ENCODE measurements at places on chromosomes 3 and 15.

GRCh38 chr15:77027111-77027696 is 32.3 kb downstream of the PSTPIP1 start:
- DNase-seq, result no peak

- no peak for DNase-seq
Observed at GRCh38 chr3:128478576-128479506, 12.2 kb upstream of the DNAJB8 start.

DNA sequence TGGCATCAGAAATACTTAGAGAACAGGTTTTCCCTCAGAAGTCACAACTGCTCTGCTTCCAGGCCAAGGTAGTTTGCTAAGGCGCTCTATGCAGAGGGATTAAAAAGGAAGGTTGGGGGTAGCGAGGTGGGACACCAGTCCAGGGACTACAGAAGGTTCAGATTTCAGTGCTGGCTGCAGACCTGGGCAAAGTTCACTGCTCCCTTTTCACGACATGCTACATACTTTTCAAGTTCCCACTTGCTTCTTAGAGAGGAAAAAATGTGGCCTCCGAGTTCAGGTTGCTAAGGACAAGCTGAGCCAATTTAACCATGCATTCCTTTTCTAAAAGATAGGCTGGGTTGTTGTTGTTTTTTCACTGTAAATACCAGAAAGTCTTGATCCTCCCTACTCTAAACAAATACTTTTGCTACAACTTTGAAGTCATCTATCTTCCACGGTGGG is 158.6 kb upstream of the NR2F2 start:
- no peak for DNase-seq

DNA sequence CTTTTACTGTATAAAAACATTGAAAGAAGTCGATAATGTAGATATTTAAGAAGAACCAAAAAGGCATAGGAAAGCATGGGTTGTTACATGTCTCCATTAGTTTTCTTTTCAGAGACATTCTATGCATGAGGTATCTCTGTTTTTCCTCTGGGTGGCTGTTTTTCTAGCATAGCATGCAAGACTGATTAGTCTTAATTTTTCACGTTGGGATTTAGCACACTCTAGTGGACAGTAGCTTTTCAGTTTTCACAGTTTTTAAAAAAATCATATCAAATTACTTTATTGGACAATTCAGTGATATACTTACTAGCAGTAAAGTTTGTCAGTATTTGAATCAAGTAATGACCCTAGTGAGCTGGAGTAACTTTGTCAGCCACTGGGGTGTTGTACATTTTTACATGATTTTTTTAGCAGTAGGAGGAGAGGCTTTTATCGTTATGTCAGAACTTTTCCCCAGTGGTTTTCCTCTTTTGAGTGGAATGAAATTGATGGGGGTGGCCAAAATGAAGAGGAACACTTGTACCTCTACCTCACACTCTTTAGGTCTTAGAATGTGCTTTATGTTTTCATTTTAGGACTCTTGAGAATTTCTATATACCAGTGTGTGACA is 57.2 kb downstream of the SEC22A start:
- peak; percentile 57 for DNase-seq

DNA sequence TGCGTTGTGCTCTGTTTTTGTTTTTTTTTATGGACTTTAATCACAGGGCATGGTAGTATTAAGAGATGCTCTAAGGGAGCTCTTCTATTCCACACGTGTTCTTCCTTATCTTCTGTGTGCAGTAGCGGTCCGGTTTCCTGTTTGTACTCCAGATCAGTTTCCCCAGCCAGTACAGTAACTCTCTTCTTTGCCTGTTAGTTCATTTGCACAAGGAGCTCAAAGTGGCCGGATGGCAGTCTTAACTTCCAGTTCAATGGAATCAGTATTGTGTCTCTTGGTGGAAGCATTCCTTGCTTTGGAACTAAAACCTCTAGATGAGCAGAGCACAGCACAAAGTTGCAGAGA is 122.0 kb downstream of the KLF13 start:
- no peak for DNase-seq

- peak; percentile 70 for DNase-seq
Observed at GRCh38 chr3:125119752-125120378, 64.1 kb upstream of the HEG1 start.

GRCh38 chr3:186255703-186256331 is 106.2 kb downstream of the DGKG start:
- peak; percentile 74 for DNase-seq

GRCh38 chr3:80187981-80188380 is 420.2 kb upstream of the ROBO1 start:
- no peak for DNase-seq

DNA sequence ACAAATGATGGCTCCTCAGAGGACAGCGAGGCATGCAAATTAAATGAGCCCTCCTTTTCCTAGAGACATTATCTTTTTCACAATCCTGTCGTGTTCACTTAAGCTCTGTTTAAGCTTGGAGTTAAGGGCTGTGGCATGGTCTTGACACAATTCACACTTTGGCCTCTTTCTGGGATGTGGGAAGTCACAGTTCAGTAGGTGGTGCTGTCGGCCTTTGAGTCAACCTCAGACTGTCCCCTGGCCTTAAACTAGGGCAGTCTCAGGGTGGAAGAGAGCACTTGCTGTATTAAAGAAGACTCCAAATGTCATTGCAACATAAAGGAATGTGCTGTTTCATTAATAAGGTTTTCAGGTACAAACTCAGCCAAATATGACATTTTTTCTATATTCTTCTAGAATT is 351.0 kb downstream of the MCTP2 start:
- peak; percentile 84 for DNase-seq

GRCh38 chr3:157107037-157107436 is 52.9 kb downstream of the CCNL1 start:
- no peak for DNase-seq

- DNase-seq, result no peak
Observed at GRCh38 chr3:54685213-54685612, 242.6 kb downstream of the LRTM1 start.

GRCh38 chr3:112561484-112561733 is 353 bp downstream of the ATG3 start:
- no peak for DNase-seq

GRCh38 chr15:33396475-33396874 is 85.7 kb downstream of the RYR3 start:
- DNase-seq, result no peak

DNA sequence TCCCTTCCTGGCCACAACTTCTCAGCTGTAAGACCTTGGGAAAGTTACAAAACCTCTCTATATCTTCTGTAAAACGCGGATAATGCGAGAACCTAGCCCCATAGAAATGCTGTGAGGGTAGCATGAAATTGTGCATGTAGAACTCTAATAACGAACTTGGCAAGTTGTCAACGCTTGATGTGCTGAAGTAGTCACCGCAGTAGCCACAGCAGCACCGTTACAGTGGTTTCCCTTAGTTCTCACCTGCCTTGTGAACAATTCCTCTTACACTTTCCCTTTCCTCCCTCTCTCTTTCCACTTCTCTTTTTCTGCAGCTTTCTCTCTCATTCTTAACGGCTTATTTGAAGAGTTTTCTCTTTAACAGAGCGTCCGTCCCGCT is 447 bp upstream of the SHQ1 start:
- peak; percentile 60 for DNase-seq

- no peak for DNase-seq
Observed at GRCh38 chr15:92158426-92158825, 235.3 kb upstream of the ST8SIA2 start.

DNA sequence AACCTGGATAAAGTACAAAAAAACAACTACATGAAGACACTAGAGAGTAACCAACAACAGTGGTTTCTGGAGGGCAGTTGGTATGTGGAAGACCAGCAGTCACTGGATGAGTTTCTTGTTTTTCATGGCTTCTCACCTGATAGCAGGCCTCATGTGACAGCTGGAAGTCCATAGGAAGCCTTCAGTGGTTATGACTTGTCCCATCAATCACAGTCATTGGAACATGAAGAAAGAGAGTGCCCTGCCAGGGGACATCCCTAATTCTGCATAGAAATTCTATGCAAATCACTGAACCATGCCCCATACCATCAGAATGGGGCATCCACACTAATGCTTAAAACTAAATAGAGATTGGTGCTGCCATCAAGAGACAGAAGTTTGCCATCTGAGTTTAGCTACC is 81.6 kb downstream of the AKAP13 start:
- no peak for DNase-seq

DNA sequence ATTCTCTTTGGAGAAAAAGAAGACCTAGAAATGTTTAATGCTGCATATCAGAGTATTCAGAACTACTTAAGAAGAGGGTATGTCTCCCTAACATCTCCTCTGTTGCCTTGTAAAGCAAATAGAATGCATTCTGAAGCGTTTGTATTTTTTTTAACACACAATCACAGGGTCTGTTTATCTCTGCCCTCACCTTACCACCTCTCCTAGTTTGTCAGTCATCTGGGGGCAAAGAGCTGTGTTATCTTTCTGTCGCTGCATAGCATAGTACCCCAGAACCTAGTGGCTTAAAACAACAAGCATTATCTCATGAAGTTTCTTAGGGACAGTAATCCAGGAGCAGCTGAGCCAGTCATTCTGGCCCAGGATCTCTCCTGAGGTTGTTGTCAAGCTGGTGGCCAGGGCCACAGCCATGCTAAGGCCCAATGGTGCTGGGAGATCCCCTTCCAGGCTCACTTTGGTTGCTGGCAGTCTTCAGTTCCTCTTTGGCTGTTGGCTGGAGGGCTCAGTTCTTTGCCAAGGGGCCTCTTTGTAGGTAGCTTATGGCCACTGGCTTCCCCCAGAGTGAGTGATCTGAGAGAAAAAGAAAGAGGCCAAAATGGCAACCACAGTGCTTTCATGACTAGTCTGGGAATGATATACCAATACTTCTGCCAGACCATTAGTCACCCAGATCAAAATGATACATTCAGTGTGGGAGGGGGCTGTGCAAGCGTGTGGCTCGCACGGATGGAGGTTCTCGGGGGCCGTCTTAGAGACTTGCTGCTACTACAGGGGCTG is 17.8 kb downstream of the EDEM1 start:
- no peak for DNase-seq

DNA sequence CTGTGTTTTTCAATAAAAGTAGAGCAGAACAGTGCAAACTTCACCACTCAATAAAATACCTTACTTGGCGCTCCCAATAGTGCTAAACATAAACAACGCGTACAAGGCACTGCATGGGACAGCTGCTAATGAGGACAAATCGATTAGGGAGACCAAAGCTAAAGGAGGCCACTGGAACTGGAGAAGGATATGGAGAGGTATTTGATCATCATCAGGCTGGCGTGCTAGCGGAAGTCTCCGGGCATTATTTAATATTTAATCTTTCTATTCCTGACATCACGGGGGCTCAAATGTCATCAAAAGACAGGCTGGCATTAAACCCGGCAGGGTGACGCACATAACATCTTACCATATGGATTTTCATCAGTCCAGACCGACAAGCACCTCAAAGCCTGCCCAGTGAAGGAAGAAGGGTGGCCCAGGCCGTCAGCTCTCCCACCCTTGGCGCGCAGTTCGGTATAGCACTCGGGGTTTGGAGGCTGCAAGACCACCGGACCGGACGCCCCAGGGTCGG is 604 bp downstream of the CCPG1 start:
- no peak for DNase-seq

- no peak for DNase-seq
Observed at GRCh38 chr15:96052572-96053030, 277.9 kb upstream of the NR2F2 start.

DNA sequence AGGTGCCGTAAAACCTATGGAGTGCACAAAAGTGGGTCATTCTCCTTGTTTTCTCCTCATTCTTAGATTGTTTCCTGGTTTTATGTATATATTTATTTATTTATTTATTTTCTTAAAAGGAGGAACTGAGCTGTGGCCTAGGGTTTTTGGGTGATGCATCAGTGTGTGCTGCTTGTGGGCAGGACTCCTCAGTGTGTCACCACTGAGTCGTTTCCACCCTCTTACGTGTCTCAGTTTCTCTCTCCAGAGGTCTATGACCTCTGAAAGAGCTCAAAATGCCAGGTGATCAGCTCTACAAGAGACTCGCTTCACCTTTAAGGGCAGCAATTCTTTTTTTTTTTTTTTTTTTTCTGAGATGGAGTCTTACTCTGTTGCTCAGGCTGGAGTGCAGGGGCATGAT is 72.9 kb downstream of the CD200 start:
- peak; percentile 43 for DNase-seq

DNA sequence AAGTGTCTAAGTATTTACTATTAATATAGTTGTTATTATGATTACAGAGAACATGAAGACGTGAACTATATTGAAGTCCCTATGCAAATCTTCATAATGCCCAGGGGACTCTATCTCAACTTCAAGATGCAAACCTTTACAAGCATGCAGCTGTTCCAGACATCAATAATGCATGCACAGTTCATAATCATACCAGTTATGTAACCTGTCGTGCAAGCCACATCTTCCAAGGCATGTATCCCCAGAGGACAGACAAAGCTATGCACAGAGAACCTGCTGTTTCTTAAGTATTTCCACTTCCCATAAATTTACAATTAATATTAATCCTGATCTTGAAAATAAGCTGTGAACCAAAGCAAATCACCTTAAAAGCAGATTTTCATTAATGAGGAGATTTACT is 534.1 kb downstream of the TUSC7 start:
- DNase-seq, result no peak

GRCh38 chr3:176403531-176403930 is 793.8 kb downstream of the TBL1XR1 start:
- DNase-seq, result no peak
